Activated naive CD4-positive, alpha-beta T cell (primary cell): ENCODE measurements at places on chromosomes 5 and 9.

DNA sequence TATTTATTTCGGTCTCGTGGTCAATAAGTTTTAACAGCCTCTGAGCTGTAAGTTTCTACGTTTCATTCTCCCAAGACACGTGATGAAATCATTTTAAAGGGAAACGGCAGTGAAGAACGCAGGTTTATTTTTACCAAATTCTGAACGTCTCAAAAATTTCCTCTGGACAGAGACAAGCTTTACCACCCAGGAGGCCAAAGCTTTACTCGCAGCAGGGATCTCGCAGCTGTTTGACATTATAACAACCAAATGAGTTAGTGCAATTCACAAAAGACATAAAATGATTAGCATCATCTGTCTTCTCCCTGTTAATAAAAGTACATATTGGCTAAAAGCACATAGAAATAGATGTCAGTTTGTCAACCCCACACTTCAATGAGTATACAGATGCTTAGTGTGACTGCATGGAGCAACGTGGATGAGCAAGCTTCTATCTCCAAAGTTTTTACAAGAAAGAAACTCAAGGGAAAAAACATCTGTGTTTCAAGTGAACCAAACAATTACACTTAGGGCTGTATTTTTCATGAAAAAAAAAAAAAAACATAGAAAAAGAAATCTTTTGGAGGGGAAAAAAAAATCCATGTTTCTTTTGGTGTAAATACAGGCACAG lies 2.5 kb downstream of the SEMA5A start:
- no peak for DNase-seq

DNA sequence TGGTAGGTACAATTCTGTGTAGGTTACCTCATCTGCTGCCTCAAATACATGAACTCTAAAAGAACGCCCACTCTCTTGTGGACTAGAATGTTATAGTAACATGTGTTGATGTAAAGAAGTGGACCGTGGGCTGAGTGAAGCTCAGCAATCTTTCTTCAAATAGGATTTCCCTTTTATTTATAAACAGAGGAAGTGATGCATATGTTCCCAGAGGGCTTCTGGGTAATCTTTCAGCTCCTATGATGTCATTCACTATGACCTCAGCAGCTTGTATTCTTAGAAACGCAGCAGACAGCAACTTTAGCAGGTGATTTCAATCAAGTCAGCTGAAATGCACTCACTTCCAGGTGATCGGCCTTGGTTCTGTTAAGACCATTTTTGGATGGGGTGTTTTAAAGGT lies 14.4 kb downstream of the F2RL2 start:
- no peak for DNase-seq

DNA sequence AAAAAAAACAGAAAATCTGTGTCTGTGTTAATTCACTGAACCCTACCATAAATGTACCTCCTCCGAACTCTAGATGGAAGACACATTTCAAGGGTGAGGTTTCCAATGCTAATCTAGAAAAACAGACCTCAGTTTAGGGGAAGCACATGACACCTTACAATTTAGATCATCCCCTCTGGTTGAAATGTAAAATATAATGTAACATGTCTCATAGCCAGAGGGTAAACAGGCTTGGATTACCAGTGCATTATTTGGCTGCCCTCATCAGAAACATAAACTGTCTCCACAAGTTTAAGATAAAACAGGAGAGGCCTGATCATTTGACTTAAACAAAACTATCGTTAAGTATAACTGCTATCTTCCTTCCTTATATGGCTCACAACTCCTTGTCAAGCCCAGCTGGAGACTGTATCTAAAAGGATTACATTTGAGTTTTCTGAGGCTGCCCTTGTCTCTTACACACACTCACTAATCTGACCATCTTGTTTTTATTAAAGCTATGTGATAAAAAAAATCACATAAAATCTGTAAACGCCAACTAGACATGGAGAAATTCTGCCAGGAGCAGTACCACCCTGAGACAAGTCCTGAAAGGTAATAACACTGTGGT lies 105.7 kb downstream of the LURAP1L start:
- no peak for DNase-seq

- DNase-seq, result no peak
These were observed 199.5 kb upstream of the DMRT1 start for GRCh38 chr9:642014-642413.

- no peak for DNase-seq
These were observed 68.0 kb downstream of the PTBP3 start for GRCh38 chr9:112265391-112265790.

GRCh38 chr5:113161806-113162205 lies 185.2 kb downstream of the DCP2 start:
- DNase-seq, result no peak

DNA sequence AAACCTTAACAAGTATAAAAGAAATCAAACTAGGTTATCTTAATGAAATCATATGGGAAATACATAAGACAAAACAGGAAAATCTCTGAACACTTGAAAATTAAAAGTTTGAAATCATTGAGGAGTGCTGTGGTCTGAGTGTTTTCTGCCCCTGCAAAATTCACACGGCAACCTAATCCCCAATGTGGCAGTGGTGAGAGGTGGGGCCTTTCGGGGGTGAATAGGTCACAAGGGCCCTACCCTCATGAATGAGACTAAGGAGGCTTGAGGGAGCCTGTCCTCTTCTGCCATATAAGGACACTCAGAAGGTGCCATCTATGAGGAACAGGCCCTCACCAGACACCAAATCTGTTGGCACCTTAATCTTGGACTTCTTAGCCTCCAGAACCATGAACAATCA lies 10.7 kb downstream of the CAMSAP1 start:
- no peak for DNase-seq

DNA sequence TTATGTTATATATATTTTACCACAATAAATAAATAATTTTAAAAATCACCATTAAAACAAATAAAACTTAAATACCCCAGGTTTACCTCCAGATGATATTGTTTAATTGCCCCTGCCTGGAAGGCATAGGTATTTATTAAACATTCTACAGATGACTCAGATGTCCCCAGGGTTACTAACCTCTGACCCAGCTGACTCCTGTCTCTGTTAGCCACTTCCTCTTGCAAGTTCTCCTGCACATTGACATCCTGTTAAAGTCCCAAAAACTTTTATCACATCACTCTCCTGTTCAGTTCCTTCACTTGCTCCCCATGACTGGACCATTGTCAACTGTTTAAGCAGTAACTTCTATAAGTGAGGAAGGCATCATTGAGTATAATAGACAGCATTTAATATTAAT lies 37.0 kb upstream of the RAB3C start:
- DNase-seq, result no peak

- no peak for DNase-seq
These were observed 138.7 kb downstream of the YTHDC2 start for GRCh38 chr5:113652161-113652560.

DNA sequence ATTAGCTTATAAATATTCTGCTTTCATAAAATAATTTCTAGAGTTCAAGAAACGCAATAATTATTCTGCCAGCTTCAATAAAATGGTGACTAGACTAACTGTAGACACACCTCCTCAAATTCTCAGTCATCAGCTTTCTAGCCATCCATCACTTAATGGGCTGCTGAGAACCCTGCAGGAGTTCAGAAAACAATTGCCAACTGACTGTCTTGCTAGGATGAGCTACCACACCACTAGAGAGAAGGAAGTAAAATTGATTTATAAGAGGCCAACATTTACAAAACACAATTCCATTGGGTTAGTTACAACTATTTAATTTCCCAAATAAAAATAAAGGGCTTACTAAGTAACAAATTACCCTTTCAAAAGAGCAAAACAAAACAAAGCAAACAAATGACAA lies 126.5 kb upstream of the PAPPA start:
- DNase-seq, result no peak

DNA sequence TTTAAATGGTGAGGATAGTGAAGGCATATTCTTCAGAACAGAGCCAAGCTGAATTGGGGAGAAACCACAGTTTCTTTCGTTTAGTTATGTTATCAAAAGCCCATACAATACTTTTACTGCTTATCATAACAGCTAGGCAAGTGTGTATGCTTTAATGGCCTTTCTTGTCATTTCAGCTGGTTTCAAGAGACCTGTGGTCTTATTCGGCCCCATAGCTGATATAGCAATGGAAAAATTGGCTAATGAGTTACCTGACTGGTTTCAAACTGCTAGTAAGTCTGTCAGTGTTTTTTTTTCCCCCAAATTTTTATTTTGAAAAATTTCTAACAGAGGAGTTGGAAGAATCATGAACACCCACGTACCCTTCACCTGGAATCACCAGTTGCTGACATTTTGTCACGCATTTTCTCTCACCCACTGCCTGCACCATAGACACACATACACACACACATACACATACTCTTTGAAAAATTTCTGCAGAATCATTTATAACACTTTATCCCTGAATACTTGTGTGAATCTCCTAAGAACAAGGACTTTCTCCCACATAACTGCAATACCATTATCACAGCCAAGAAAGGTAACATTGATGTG lies 63.7 kb downstream of the TJP2 start:
- no peak for DNase-seq

DNA sequence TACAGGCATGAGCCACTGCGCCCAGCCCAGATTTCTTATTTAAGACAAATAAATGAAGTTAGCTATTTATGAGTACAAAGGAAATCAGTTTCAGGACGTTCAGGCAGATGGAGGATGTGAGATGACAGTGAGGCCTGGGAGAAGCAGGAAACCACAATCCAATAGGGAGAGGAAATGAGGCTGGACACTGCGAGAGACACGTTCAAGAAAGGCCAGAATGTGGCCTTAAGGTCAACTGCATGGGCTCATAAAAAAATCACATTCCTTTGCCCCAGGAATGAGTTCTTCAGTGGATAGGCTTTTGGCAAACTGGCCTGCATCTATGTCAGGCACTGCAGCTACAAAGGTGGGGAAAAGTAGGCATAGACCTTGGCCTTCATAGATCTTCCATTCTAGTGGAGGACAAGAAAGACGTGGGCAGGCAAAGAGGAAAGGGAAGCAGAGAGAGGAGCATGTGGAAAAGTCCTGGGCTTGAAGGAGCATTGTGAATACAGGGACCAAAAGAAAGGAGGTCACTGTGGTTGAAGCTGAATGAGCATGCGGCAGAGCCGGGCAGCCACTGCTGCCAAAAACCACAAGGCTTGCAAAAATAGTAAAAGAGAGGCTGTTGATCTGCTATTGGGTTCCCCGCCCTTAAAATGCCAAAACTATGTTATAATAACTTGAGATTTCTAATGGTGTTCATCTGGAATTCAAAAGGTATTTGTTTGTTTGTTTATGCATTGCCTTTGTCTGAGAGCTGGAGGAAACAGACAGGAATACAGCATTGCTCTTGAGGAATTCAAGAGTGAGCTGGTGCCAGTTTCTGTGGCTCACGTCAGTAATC lies 133.0 kb downstream of the GNA14 start:
- no peak for DNase-seq

DNA sequence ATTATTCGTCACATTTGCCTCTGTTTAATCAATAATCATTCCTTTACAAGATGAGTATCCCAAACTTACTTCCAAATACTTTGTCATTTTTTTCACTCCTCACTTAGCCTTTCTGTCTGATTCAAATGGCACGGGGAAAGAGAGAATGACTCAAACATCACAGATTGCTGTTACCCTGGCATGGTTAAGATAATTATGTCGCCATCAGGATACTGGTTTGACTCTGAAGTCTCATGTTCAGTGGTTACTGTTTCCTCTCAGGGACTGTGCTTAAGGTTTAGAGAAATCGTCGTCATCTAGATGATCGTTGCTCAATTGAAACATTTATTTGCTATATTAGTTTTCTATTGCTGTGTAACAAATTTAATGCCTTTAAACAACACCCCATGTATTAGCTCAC lies 45.2 kb upstream of the RAD23B start:
- no peak for DNase-seq

DNA sequence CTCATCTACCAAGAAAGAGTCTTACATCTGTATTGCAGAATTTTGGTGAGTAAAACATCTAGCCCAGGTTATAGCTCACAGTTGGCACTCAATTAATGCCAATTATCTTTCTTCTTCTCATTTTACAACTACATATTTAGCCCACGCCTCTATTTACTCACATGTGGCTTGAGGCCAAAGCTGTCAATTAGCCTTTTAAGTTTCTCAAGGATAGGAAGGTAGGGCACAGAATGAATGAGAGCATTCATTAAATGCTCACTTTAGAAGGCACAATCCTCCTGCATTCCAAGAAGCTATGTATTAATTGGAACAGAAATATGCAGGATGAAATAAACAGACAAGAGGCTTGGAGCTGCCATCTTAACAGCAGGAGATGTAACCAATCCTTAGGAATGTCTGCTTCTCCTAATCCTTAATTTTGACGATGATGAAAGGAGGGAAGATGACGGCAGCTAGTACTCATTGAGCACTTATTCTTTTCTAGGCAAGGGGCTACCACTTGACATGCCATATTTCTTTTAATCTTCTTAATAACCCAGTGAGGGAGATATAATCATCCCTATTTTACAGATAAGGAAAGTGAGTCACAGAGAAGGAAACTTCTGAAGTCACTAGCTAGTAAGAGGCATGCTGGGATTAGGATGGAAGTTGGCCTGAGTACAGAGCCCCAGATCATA lies 30.8 kb upstream of the PANK3 start:
- no peak for DNase-seq

GRCh38 chr5:84549054-84549453 lies 164.4 kb upstream of the EDIL3 start:
- no peak for DNase-seq

GRCh38 chr5:16742938-16743337 lies 126.1 kb upstream of the RETREG1 start:
- no peak for DNase-seq
